Activated CD4-positive, alpha-beta memory T cell treated with anti-CD3 and anti-CD28 coated beads for 36 hours (primary cell): ENCODE measurements at places on chromosomes 1 and 21.

- no peak for DNase-seq
These were observed 47.7 kb upstream of the GPR37L1 start for GRCh38 chr1:202074985-202075384.

DNA sequence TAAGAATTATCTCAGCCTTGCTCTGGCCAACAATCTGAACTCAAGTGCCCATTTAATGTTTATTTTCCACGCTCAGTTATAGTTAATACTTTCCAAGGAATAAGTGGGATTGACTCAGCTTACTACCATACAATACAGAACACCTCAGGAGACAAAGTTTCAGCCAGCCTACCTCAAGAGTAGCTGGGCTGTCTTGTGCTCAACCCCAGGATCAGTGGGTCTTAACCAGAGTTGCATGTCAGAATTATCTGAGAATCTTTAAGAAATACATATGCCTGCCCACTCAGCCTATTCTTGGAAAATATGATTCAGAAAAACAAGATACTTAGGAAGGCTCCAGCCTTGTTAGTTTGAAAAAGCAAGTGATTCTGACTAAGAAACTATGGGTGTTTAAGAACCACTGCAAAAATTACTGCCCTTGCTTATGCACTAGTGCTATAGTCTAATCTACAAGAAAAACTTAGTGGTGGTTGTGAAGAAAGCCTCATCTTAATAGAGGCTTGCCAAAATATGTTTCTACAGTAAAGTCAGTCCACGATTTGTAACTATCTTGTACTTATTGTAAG lies 20.4 kb downstream of the CDC7 start:
- DNase-seq = no peak

DNA sequence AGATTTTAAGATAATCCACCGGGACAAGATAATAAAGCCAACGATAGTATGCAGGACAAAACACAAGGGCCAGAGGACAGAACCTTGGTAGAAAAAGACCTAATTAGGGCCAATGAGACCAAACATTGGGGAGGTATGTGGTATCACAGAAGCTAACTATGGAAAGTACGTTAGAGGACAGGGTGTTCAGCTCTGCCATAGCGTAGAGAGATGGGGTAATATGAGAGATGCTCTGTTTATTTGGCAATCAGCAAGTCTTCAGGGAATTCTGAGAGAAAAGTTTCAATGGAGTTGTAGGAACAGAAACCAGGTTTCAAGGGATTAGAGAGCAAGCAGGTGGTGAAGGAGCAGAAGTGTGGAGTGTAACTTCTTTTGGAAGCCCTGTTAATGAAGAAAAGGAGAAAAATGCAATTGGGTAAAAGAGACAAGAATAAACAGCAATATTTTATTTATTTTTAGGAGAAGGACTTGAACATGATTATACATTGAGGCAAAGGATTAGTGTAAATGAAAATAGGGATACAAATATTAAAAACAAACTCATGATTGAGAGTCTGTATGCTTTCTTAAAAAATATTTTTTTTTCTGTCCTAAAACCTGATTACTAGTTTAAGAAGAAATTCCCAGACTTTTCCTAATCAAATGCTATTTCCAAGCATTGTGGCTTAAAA lies 24.0 kb downstream of the EEIG2 start:
- no peak for DNase-seq

- no peak for DNase-seq
These were observed 1.3 kb downstream of the CRTC2 start for GRCh38 chr1:153956997-153957715.

GRCh38 chr1:1119272-1119890 lies 3.5 kb upstream of the C1orf159 start:
- peak; percentile 6 for DNase-seq

DNA sequence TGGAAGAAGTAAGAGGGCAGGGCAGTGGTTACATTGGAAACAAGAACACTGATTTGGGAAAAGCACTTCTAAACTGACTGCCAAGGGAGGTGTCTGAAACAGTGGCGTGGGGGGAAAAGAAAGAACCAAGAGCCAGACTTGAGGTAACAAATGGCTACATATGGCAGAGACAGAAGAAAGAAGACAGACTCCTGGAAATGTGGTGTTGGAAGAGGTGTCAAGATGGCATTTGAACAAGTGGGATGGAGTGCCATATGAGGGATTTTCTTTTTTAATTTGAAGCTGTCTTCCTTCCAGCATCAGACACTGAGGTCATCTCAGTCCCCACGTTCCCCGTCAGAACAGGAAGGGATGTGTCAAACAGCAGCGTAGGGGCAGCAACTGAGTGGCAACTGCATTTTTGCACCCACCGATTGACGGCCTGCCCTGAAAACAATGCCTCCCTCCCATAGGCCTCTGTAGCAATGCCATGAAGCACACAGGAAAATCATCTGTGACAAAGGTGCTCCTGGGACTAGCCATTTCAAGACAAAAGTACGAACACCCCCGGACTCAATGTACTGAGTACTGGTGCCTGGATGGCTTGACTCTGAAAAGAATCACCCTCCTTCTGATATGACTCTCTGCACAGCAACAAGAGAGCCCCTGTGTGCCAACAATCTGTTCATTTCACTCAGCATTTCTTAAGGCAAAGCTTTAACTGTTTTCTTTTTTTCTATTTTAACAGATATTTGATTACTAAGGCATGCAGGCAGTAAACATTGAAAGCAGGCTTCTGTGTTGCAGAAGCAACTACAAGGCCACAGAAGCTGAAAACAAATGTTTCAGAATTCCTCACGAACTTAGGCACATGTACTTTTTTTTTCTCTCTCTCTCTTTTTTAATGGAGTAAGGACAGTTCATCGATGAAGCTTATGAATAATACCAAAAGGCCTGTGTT lies 37.0 kb downstream of the LPAR3 start:
- DNase-seq = no peak

- DNase-seq = no peak
These were observed 200.7 kb downstream of the KCNT2 start for GRCh38 chr1:196407358-196408051.

DNA sequence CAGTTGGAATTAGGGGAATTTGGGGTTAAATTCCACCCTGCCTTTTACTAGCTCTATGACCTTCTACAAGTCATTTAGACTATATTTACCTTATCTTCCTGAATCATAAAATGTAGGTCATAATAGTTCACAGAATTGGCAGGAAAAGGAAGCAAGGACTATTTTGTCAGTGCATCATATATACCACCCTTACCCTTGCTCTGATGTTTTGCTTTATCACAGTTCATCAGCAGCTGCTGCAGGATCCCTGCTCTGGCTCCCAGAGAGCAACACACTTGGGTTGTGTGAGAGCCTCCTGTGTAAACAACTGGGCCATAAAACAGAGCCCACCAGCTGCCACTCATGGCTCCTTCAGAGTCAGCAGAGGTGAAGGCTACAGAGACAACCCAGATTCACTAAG lies 631.6 kb upstream of the CAMK1G start:
- no peak for DNase-seq

DNA sequence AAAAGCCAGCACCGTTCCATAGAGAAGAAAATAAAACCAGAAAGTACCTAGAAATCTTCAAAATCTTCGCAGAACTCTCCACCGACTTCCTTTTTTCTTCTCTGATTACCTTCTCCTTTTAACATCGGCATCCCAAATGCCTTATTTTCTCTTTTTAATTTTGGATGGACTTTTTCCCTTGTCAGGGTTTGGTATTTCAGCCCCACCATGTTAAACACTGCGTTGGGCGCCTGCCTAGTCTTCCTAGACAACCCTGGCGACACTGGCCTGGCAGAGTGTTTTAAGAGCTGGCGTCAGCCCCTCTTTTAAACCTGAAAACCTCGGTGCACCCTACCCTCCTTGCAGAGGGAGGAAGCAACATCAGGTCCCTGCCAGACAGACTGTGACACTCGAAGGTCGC lies 66.0 kb upstream of the EFHD2 start:
- DNase-seq = no peak

DNA sequence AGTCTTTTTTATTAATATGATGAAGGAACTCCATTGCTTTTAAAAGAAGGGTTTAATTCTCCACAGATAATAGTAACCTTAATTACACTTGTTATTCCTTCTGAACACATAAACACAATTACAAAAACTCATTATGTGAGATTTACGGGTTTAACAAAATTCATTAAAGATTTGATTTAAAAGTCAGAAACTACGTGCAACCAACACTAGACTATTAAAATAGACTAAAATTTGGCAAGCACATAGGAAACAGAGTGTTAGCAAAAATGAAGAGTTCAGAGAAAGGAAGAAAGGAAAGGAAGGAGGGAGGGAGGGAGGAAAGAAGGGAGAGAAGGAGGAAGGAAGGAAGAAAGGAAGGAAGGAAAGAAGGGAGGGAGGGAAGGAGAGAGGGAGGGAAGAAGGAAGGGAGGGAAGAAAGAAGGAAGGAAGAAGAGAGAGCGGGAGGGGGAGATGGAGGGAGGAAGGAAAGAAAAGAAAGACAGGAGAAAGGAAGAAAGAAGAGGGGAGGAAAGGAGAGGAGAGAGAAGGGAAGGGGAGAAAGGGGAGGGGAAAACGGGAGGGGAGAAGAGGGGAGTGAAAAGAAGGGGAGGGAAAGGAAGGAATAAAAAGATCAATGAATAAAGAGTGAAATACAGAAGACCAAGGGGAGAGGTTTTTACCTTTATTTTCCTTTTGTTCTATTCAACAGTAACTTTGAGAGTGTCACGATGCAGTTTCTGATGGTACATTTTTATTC lies 123.4 kb upstream of the LYPLAL1 start:
- DNase-seq = no peak

GRCh38 chr1:44034976-44035716 lies 3.9 kb upstream of the SLC6A9 start:
- no peak for DNase-seq

GRCh38 chr1:12348113-12348512 lies 118.3 kb downstream of the VPS13D start:
- DNase-seq = no peak

DNA sequence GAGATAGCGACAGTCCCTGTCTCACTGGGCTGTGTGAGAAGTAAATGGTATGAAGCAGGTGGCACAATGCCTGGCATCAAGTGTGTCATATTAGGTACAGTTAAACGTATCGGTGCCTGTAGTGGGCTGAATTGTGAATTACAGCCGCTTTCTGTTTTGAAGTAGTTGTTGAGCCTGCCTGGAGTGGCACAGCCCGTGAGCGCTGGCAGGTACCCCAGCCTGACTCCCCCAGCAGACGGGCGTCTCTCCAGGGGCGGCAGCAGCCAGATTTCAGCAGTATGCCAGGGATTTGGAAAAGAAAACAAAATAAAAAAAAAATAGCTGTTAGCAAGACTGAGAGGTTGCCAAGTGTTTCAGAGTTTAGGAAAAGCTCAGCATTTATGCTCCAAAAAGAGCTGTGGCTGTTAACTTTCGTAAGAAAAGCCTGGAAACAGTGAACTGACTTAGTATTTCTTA lies 26.6 kb upstream of the GPR153 start:
- no peak for DNase-seq

- DNase-seq = no peak
These were observed 42.6 kb downstream of the OPTC start for GRCh38 chr1:203536575-203536974.

DNA sequence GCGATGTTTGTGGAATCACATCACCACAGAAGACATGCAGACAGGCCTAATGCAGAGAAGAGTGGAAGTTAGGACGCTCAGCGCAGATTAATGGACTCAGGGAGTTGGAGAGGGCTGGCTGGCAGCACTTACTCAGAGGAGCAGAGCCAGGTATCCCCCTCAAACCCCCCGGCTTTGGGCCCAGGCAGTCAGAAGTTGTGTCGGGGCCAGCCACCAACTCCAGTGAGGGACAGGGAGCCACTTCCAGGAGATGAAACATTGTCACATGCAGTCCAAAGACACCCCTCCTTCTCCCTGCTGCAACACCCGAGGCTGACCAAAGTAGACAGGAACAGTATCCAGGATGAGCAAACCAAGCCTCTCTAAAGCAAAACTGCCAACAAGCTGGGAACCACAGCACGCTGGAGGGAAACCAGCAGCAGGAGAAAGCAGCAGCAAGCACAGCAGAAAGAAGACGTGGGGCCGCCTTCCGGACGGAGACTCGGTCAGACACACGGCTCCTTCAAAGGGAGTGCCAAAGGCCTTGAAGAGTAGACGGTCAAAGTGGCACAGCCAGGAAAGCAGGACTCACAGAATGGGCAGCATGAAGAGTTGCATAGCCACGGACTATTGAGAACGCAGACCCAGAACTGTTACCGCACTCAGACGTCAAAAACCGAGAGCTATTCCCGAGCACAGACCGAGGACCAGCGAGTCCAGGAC lies 149.3 kb downstream of the PCBP3 start:
- DNase-seq = no peak

GRCh38 chr1:159012495-159012894 lies 2.8 kb downstream of the IFI16 start:
- peak; percentile 81 for DNase-seq

DNA sequence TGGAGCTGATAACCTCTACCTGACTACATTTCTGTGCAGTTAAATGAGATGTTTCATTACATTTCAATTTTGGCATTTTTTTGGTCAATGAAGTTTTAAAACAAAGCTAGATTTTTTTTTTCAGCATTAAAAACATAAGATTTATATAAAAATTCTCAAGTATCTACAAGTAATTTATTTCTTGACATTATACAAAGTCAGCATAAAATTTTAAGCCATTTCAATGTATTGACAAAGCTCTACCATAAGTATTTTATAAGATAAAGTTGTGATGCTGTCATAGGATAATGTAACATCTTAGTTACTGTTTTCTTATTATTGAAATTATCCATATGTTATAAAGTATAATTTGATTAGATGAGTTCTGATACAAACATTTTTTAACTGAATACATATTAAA lies 351.6 kb downstream of the PTBP2 start:
- no peak for DNase-seq

DNA sequence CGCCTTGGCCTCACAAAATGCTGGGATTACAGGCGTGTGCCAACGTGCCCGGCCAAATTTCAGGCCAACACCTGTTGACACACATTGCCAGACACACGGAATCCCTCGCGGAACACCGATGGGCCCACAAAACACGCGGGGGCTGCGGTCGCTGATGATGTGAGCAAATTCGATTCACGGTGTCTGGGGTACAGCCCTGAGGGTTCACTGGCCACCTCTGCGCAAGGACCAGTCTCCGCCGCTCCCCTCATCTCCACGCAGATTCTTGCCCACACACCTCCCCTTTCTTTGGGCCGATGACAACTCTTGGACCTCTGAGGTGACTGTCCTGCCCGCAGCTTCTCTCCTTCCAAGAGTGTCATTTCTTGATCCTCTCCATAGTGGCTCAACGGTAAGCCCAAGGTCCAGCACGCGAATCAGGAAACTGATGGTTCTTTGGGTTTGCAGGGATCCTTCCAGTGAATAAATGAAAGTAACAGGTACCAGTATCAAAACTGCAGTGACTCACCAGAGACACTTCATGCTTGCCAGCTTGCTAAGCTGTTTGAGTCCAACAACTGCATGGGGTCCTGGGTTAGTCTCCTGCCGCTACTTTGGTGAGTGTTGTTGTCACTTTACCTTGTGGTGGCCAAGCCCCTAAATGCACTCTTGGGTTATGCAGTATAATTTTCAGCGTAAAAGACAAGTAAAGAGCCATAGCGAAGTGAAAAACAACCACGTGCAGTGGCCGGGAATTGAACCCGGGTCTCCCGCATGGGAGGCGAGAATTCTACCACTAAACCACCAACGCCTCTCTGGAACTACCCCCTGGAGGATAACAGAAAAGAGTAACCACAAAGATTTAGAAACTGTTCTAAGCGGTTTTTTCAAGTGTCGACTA lies 11.0 kb upstream of the RNU1-3 start:
- DNase-seq = peak; percentile 76

GRCh38 chr1:7422561-7422960 lies 348.5 kb upstream of the VAMP3 start:
- DNase-seq = no peak

- DNase-seq = no peak
These were observed 574.7 kb downstream of the USP25 start for GRCh38 chr21:16304174-16305095.

GRCh38 chr1:178337091-178337706 lies 159.6 kb downstream of the CLEC20A start:
- DNase-seq = no peak

GRCh38 chr21:35512346-35512745 lies 463.2 kb upstream of the RUNX1 start:
- DNase-seq = no peak
